AG04449 (cell line): ENCODE measurements at places on chromosomes 16 and 17.

DNA sequence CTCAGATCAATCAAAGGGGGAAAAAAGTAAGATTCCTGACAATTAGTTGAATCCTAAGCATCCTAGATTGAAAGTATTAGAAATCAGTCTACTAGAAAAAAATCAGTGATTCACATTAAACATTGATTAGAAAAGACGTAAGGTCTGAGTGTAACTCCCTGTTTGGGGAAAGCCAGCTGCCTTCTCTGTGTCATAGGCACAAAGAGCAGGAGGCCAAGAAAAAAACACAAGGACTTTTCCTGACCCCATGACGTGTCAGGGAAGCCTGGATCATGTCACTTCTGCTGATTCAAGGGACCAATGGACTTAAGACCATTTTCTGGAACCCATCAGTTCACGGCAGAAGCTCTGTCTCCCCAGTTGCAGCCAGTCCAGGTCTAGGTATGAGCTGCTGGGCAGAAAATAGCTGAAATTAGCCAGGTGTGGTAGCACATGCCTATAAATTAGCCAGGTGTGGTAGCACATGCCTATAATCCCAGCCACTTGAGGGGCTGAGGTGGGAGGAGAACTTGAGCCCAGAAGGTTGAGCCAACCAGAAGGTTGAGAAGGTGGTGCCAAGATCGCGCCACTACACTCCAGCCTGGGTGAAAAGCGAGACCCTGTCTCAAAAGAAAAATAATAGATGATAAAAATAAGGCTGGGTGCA, 35.9 kb downstream of the RANBP10 start:
- DNase-seq = no peak

DNA sequence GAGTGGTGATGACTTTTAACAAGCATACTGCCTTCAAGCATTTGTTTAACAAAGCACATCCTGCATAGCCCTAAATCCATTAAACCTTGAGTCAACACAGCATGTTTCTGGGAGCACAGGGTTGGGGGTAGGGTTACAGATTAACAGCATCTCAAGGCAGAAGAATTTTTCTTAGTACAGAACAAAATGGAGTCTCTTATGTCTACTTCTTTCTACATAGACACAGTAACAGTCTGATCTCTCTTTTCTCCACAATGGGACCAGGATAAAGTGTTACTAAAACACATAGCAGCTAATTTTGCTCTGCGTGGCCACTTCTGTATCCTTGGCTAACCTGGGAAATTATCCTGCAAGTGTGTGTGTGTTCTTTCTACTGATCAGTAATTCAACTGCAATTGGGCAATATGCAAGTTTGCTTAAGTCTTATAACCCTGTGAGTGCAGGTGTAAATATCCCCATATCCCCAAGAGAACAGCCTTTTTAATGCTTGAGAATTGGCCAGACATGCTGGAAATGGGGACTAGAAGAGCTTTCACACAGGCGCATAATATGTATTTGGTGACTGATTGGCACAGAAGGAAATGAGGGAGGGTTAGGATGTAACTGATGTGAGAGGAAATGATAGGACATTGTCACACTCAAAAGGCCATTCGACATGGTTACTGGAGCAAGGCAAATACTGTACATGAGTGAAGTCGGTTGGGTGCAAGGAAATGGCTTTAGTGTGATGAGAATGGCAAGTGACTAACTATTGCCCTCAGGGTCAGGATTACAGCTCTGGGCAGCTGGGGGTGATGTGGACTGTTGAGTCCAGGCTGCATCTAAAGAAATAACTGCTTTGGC, 10.8 kb upstream of the ANKS4B start:
- DNase-seq = no peak

GRCh38 chr16:12375046-12375740, 398.7 kb downstream of the SNX29 start:
- no peak for DNase-seq

DNA sequence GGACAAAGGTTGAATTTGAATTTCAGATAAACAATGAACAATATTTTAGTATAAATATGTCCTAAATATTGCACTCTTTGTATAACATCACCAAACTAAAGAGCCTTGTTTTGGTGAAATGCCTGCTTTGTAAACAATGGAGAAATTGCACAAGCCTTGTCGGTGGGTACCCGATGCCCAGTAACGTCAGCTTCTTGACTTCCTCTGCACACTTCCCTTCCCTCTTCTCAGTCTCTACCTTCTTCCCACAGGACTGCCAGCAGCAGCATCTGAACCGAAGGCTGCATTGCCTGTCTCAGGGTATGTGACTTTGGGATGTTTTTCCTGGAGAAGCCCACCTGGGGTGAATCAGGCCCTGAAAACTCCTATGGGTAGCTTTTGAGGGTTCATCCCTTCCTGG, 113.9 kb downstream of the UTP18 start:
- DNase-seq = no peak

GRCh38 chr16:31183432-31184428, 3.8 kb downstream of the FUS start:
- DNase-seq = no peak

- no peak for DNase-seq
Measured at GRCh38 chr17:51298508-51299371, 38.4 kb downstream of the UTP18 start.

DNA sequence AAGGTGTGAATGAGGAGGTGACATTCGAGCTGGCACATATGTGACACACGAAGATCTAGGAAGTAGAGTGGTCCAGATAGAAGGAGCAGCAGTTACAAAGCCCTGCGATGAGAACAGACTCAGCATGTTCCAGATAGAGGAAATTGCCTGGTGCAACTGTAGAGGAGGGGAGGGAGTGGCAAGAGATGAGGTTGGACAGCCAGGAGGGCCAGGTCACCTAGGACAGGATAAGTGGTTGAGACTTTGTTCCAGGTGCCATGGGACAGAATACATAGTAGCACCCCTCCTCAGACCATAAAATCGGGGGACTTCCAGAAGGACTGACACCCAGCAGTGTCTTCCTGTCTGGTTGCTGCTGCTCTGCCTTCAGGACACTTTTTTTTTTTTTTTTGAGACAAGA, 11.0 kb upstream of the CENPT start:
- no peak for DNase-seq
